ENCODE measurements at places on chromosomes 12 and 14. TPM values are rescaled to one million over a fixed set of nuclear protein-coding genes. Genes with fewer than 3 reads are reported as not detected.

- DNase-seq = no peak
- no peak overlapping the region for H3K27ac ChIP-seq
- H3K36me3 ChIP-seq = no peaks in the 10 kb centered on the region
- no peaks in the 10 kb centered on the region for H3K4me1 ChIP-seq
- no peaks in the 10 kb centered on the region for H3K27me3 ChIP-seq
Measured at GRCh38 chr12:43348221-43348620, 203.8 kb downstream of the ADAMTS20 start.

GRCh38 chr14:51507906-51508511 is 143.7 kb upstream of the FRMD6 start:
- H3K4me3 ChIP-seq = peak overlapping the region; percentile 10
- peak; percentile 92 for DNase-seq
- H3K27ac ChIP-seq = peak overlapping the region; percentile 64
- peaks cover 17% of the 10 kb centered on the region for H3K4me1 ChIP-seq

- DNase-seq = no peak
- no peak overlapping the region for H3K4me3 ChIP-seq
- H3K27me3 ChIP-seq = no peaks in the 10 kb centered on the region
- no peaks in the 10 kb centered on the region for H3K36me3 ChIP-seq
Measured at GRCh38 chr14:95472819-95473251, 43.6 kb downstream of the SYNE3 start.

Gene SMOC1
- total RNA-seq = 25.7 TPM

GRCh38 chr12:17169726-17170471 is 563.9 kb upstream of the LMO3 start:
- no peaks in the 10 kb centered on the region for H3K4me1 ChIP-seq
- no peaks in the 10 kb centered on the region for H3K36me3 ChIP-seq
- DNase-seq = no peak
- no peaks in the 10 kb centered on the region for H3K27me3 ChIP-seq
- H3K4me3 ChIP-seq = no peak overlapping the region

Gene C14orf132
- total RNA-seq = 41.5 TPM

Gene HOXC12
- total RNA-seq = under 0.01 TPM

- no peaks in the 10 kb centered on the region for H3K4me1 ChIP-seq
- DNase-seq = no peak
- H3K4me3 ChIP-seq = no peak overlapping the region
Measured at GRCh38 chr12:100753837-100754236, 40.7 kb upstream of the ANO4 start.

Gene CAPZA3
- not detected for total RNA-seq

Gene PMEL
- 0.59 TPM for total RNA-seq

DNA sequence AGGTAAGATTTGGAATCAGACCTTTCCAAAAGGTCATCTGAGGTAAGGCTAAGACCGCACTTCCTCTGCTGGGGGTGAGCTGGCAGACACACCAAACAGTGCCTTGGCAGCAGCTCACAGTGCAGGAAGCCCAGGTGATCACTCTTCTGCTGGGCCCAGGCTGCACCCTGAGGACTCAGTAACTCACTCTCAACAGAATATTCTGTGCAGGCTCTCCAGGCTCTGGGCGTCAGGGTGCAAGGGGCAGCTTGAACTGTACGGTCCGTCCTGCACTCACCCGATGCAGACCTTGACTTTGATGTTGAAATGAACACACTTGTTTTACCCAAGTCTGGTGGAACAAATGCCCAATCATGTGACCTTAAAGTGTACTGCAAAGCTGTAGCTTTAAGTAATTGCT is 6.0 kb downstream of the ALKBH2 start:
- H3K4me1 ChIP-seq = peaks cover 6% of the 10 kb centered on the region
- H3K27ac ChIP-seq = no peak overlapping the region
- no peak for DNase-seq
- no peaks in the 10 kb centered on the region for H3K27me3 ChIP-seq

All from osteoblast (primary cell).